ENCODE measurements at places on chromosomes 3 and 15.

GRCh38 chr3:132847849-132848625 lies 125.8 kb upstream of the NPHP3 start:
- no peak for DNase-seq

DNA sequence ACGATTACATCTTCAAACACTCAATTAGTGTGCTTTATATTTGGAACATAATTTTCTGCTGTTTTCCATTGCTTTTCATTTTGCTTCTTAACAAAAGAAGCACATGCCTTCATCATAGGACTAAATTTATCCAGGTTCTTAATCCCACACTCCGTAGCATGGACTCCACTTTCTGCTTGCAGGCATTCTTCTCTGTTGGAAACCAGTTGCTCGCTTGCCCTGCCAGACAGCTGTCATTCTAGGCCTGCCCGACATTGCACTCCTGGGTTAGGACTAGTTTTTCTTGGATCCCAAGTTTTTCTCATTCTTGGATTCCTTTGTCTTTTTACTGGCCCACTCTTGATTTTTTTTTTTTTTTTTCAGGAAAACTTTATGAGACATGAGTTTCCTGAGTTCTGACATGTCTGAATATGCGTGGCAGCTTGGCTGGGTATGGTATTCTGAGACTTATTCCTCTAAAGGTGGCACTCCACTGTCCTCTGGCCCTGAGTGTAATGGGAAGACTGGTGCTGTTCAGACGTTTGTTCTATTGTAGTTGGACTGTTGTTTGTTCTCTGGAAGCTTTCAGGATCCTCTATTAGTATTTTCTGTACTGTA lies 6.3 kb upstream of the ATP1B3 start:
- no peak for DNase-seq

GRCh38 chr15:94792196-94792595 lies 560.8 kb downstream of the MCTP2 start:
- DNase-seq, result no peak

- peak; percentile 46 for DNase-seq
These were observed 1.1 kb downstream of the SH2D7 start for GRCh38 chr15:78093242-78094020.

GRCh38 chr15:72887376-72887775 lies 103.8 kb upstream of the ADPGK start:
- DNase-seq, result no peak

- DNase-seq, result no peak
These were observed 706.1 kb upstream of the GOLIM4 start for GRCh38 chr3:168801794-168802193.

DNA sequence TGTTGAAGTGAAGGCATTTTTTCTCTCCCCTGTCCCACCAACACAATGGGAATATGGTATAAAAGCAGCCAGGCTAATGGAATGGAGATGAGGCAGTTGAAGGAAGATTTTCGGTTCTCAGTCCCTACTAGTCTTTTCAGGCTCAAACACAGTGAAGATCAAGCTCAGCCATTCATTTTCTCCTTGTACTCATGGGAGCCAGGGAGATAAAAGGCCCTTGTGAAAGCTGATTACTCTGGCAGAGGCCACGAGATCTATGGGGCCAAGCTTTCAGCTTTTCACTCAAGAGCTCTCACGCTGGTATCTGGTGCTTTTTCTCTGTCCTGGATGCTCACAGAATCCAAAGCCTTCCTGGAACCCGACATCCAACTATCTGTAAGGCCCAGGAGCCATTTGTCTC lies 14.5 kb upstream of the FAN1 start:
- no peak for DNase-seq

- no peak for DNase-seq
These were observed 19.2 kb upstream of the BFSP2 start for GRCh38 chr3:133380481-133381225.

GRCh38 chr3:72082186-72082715 lies 297.3 kb upstream of the PROK2 start:
- DNase-seq, result no peak

DNA sequence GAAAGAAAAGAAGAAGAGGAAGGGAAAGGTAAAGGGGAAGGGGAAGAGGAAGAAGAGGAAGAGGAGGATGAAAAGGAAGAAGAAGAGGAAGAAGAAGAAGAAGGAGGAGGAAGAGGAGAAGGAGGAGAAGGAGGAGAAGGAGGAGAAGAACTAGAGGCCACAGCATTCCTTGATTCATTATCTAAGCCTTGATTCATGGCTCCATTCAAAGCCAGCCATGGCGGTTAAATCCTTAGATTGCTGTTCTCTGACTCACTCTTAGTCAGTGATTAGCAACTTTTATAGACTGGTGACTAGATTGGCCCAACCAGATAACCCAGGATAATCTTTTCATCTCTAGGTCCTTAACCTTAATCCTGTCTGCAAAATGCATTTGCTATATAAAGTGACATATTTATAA lies 47.6 kb downstream of the OSTN start:
- DNase-seq, result no peak

DNA sequence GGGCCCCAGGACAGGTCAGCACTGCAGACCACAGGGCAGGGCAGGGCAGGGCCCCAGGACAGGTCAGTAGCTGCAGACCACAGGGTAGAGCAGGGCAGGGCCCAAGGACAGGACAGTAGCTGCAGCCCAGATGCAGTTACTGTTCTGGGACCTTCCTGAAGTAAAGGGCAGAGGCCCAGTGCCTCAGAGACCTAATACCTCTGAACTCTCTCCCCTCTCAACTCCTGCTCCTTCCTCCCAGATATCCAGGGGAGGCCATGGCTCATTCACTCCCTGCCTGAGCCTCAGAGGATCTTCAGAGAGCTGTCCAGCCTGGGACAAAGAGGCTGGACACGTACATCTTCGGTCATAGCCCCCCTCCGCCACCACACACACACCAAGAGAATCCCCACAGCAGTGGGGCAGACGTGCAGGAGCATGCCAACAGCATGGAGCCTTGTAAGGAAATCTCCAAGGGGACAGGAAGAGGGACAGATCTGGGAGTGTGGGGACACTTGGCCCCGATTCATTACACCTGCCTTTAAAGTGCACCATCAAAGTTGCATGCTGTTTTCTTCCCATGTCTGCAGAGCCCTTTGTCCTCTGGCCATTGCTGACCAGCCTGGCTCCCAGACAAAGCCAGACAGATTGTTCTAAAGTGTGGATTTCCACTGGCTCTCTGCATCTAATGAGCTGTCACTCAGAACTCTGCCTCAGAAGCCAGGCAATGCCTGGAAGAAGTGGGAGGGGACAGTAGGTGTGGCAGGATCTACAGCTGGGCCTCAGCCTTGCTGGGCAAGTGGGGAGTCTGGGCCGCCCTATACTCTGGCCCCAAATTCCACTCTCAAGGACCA lies 24.2 kb upstream of the BUB1B start:
- no peak for DNase-seq

DNA sequence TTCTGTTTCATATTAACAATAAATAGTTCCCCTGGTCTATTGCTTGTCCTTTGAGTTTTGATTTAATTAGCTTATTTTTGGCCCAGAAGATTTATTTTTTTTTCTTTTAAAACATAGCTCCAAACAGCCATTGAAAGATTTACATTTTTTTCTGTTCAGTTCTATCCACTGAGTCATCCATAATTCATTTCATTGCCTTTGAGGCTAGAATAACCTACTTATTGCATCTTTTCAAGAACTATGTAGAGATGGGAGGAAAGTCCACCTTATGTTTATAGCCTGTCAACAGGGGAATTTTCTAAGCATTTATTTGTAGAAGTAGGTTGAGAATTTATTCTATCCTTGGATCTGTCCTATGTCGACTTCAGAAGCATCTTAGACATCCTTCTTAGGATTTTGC lies 53.4 kb upstream of the CHD2 start:
- no peak for DNase-seq

GRCh38 chr3:117447419-117447818 lies 737.8 kb downstream of the TUSC7 start:
- DNase-seq, result no peak
